ENCODE measurements at places on chromosomes 7 and 10.

DNA sequence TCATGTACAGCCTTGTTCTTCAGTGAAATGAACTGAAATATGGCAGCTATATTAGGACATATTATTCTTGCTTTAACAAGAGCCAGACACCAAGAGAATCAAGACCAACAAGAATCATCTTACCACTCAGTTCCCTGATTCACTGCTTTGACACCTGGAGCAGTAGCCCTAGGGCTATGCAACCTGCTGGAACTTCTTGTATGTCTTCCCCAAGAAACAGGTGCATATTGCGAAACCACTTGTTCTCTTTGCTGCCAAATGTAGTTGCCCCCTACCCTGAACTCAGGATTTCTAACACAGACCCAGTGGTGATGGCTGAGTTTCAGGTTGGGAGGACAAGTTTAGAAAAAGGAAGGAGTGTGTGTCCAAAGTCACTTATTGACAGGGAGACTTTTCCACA, 46.1 kb downstream of the WIPF3 start:
- DNase-seq, result no peak

- no peak for DNase-seq
Observed at GRCh38 chr10:58016614-58017013, 251.1 kb downstream of the IPMK start.

- no peak for DNase-seq
Observed at GRCh38 chr10:124614003-124614659, 130.0 kb downstream of the FAM53B start.

- peak; percentile 23 for DNase-seq
Observed at GRCh38 chr10:112247791-112248190, 35.4 kb upstream of the TECTB start.

GRCh38 chr10:103543617-103544525, 50.4 kb downstream of the NEURL1 start:
- DNase-seq, result no peak

DNA sequence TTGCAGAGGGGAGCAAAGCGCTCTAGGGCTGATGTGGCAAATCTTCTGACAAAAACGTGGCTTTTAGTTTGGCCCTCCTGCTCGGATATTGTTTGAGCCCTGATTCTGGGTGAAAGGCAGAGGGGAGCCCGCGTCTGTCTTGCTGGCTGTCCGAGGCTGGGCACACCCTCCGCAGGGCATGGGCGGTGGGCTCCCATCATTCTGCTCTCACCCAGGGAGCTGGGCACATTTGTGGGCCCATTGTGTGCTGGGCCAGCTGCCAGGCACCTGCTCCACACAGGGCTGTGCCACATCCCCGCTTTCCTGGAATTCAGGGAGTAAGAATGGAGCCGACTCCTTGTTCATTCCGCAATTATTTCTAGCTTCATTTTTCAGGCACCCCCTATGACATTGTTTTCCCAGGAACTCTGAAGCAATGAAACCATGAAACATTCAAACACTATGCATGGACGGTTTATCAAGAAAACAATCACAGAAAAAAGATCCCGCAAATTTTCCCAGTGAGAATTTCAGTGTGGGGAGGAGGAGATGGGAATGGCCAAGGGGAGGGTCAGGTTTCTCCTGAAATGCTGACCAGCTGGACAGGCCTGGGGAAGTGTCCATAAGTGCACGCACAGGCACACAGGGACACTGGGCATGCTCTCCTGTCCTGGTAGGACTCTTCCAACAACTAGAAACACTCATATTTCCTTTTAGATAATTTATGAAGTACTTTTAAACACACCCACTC, 341.1 kb downstream of the CXCL12 start:
- DNase-seq, result no peak

DNA sequence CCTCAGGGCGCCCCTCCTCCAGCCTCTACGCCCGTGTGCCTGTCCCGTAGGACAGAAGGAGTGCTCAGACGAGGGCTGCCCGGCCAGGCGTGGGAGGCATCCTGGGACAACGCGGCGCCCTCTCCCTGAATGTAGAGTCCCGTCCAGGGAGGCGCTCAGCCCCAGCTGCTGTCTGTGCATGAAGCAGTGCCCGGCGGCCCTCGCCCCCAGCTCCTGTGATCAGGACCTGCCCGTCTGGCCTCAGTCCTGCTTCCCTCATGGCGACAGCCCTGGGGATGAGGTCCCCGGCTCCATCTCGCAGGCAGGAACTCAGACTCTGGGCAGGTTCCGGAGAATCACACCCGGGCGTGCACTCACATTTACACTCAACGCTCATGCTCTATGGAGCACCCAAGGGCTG, 24.9 kb upstream of the UTF1 start:
- no peak for DNase-seq

DNA sequence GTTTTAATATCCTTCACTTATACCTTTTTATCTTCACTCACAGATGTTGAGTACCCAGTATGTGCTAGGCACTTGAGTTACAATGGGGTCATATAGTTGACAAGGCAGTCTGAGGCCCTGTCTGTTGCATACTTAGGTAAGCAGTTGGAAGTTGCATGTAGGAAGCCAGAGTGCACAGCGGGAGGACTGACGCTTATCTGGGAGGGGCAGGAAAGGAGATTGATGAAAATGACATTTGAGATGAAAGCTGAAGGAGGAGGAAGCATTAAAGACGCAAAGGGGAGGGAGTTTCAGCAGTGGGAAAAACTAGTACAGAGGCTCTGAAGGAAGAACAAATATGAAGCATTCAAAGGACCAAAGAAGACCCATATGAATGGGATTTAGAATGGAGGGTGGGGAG, 266.2 kb downstream of the HTR7 start:
- DNase-seq, result no peak

DNA sequence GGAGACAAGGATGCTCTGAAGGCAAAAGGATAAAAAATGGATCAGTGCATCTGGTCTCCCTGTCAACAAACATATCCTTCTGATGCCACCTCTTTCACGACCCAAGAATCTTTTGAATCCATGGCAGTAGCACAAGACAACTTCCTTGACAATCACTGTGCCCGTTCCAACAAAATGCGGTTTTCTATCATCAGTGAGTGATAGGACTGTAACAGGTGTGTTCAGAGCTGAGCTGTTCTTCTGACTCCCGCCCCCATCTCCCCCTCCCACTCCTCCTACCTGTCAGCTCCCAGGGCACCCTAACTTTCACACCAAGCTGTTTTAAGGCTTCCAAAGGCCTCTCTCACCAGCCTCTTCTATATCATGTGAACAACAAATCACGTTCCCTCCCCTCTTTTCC, 74.8 kb downstream of the PARD3 start:
- no peak for DNase-seq

DNA sequence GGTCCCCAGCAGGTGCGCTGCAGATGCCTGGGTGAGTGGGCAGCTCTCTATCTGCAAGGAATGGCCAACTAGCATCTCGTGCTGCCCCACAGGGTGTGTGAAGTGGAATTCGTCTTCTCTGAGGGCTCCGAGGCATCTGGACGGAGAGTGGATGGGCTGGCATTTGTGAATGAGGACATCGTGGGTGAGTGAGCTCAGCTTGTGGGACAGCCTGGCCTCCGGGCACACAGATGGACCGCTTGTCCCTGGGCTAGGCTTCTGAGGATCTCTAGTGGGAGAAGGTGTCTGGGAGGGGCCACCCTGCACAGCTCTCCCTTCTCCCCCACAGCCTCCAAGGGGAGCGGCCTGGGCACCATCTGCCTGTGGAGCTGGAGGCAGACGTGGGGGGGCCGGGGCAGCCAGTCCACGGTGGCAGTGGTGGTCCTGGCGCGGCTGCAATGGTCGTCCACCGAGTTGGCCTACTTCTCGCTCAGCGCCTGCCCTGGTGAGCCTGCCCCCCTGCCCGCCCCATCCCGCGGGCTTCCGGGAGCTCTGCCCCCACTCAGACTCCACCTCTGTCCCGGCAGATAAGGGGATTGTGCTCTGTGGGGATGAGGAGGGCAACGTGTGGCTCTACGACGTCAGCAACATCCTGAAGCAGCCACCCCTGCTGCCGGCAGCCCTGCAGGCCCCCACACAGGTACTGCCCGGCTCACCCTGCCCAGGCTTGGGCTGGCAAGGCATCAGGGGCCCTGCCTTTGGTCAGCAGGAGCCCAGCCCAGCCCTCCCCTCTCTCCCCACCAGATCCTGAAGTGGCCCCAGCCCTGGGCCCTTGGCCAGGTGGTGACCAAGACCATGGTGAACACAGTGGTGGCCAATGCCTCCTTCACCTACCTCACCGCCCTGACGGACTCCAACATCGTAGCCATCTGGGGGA, 6.3 kb downstream of the POLR2J start:
- no peak for DNase-seq
